ENCODE measurements at places on chromosomes 7 and 10.
A peak's percentile ranks its signal among the peaks of the same experiment; 100 is the strongest.

DNA sequence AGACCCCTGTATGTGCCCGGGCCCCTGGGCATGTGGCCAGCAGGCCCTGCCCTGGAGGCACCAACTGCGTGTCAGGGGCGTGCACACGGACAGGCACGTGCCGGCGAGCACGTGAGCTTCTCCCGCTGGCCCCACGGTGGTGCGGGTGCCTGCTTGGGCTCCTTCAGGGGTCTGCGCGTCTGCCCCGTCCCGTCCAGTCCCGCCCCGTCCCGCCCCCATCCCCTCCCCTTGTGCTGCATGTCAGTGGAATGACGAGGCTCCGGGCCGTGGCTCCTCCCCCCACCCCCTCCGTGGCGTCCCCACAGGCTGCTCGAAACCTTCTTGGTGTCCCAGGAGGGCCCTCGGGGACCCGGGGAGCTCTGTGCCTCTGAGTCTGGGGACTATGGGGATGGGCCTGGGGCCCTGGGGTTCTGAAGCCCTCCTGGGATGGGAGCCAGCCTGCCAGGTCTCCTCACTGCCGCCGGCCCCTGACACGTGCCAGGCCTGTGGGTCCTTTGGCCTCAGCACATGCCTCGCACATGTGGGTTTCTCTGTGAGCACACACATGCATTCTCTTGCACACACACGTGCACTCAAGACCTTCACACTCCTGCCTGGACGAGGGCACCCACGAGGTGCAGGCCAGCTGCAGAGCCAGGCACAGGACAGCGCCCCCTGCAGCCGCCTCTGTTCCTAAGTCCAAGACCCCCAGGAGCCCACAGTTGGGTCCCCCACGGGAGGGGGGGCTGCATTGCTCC, 27.5 kb upstream of the AMZ1 start:
- DNase-seq, result no peak

DNA sequence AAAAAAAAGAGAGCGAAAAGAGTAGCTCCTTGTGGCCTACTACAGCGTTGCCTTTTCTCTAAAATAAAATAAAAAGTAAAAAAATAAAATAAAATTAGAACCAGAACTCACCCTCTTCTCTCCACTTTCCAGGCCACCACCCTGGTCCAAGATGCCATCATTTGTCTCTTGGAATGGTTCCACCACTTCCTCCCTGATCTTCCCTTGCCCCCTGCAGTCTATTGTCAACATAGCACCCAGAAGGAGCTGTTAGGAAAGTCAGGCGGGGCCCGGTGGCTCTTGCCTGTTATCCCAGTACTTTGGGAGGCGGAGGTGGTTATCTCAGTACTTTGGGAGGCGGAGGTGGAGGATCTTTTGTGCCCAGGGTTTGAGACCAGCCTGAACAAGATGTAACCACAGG, 7.6 kb upstream of the GRID2IP start:
- DNase-seq, result no peak

GRCh38 chr10:92430103-92430502, 139.1 kb downstream of the MARCHF5 start:
- no peak for DNase-seq

- DNase-seq, result no peak
These were observed 23.7 kb upstream of the CDH23 start for GRCh38 chr10:71372882-71373495.

DNA sequence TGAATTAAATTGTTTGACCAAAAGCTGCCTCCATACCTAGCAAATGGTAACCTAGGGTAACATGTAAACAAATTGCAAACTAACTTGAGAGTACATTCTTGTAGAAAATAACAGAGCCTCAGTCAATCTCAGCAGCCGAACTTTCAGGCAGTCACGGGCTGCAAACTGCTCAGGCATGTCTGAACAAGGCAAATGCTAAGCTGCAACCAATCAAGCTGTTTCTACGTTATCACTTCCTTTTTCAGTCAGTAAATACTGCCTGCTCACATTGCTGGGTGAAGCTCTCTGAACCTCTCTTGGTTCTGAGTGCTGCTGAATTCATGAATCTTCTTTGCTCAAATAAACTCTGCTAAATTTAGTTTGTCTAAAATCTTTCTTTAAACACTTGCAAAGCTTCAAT, 1212.4 kb downstream of the SORCS1 start:
- DNase-seq, result no peak

- peak; percentile 67 for DNase-seq
These were observed 239.5 kb upstream of the PITRM1 start for GRCh38 chr10:3412071-3412582.

GRCh38 chr10:11578802-11579255, 32.6 kb downstream of the USP6NL start:
- no peak for DNase-seq

DNA sequence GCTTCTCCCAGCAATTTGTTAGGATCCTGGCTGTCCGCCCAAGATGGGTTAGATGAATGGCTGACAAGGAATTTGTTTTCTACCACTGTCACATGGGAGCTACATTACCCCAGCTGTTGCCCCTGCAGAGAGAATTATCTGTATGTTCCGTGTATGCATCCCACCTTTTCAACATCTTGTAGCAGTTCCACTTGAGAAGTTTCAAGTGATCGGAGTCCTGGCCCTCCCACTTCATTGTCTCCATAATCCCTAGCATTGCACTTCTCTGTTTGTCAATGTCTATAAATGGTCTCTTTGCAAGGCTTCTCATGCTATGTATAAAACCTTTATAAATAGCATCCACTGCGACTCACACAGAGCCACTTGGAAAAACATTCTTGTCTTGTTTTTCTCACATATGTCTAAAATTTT, 972.5 kb downstream of the CNTNAP2 start:
- no peak for DNase-seq

- DNase-seq, result no peak
These were observed 32.3 kb downstream of the SLC16A9 start for GRCh38 chr10:59677253-59677831.

DNA sequence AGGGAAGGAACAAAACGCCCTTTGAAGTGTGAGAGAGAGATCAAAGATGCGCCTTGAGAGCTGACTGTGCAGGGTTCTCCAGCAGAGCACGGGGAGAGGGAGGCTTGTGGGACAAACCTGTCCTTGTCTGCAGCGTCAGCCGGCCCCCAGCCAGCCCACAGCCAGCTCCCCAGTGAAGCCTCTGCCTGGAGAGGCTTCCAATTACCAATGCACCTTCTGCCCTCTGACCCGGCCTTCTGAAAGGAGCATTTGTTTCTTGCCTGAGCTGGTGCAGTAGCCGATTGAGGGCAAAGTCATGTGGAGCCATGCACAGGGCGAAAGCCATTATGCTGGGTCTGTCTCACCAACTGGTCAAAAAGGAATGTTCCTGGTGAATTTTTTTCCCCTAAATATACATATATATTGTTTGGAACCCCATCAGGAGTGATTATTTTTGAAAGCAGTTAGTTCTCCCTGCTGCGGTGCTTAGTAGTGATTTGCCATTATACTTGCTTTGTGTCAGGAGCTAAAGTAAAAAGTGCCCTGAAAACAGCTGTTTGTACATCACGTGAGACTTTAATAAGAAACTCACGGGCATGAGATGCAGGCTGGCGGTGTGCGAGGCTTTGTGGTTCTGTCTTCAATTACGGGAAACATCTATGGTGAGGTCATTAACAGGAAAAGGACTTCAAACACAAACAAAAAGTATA, 268.6 kb downstream of the KLF6 start:
- no peak for DNase-seq

GRCh38 chr7:46071601-46072000, 150.5 kb upstream of the IGFBP3 start:
- no peak for DNase-seq

- no peak for DNase-seq
These were observed 3.6 kb upstream of the CDH23 start for GRCh38 chr10:71392791-71393781.

GRCh38 chr7:90492250-90492649, 22.8 kb downstream of the PTTG1IP2 start:
- DNase-seq, result no peak

GRCh38 chr7:2224491-2224928, 8.2 kb downstream of the MAD1L1 start:
- DNase-seq, result no peak

- DNase-seq, result no peak
These were observed 71.0 kb downstream of the NRP1 start for GRCh38 chr10:33263453-33263852.

DNA sequence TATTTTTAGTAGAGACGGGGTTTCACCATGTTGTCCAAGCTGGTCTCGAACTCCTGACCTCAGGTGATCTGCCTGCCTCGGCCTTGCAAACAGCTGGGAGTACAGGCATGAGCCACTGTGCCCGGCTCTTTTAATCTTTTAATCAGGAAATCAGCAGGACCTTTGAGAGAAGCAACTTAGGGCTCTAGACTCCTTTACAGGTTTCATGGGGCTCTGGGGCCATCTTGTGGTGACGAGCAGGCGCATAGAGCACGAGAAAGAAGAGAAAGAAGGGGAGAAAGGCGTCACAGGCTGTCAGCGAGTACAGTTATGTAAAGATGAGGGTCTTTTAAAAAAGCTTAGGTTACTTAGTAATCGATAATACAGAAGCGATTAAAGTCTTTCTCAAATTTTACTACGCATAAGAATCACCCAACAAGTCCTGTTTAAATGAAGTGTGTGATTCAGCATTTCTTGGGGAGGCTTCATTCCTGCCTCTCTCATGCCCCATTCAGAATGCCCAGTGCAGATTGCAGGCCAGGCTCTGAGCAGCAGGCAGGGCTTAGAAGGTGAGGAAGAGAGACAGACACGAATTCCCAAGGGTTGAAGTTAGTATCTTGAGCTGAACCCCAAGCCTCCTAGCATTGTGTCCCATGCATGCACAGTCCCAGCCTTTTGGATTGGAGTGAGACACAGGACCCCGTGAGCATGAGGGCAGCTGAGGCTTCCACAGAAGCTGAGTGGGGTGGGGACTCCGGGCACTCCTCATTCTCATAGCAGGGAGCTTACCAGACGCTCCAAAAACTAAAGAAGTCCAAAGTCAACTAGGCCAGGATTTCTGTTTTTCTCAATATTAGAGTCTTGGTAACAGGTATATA, 23.6 kb upstream of the PFKP start:
- DNase-seq, result no peak

GRCh38 chr10:130359711-130360110, 223.5 kb downstream of the GLRX3 start:
- peak; percentile 75 for DNase-seq

DNA sequence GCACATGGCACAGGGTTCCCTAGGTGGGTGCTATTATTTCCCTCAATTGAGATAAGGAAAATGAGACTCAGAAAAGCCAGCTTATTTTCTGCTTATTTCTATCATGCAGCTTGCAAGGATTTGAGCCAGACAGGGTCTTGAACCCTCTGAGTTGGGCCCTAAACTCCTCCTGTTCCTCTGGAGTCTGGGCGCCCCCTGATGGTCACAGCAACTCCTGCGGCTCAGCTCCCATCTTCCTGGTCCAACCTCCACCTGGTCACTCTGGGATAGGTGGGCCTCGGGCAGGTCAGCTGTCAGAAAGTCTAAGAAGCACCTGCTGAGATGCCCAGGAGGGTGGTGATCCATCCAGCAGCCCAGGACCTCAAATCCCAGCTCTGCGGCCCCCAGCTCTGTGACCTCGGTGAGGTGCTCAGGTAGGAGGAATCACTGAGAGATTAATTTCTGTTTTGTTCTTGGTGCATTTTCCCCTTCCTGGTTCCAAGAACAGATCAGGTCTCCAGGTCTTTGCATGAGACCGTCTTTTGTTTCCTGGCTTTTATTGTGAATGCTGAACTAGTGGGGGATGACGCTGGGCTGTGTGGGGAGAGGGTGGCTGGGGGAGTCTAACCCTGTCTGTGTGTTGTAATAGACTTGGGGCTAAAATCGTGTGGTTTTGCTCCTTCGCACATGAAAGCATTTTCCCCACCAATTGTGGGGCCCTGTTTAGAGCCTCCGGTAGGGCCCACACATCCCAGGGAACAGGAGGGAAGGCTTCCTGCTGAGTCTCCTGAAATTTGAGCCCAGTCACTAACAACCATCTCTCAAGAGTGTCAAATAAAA, 32.8 kb downstream of the TMEM130 start:
- no peak for DNase-seq
